Fibroblast of the aortic adventitia (primary cell): ENCODE measurements at places on chromosomes 6 and 20. TPM values are rescaled to one million over a fixed set of nuclear protein-coding genes. Genes with fewer than 3 reads are reported as not detected.

GRCh38 chr6:111114482-111114881, 27.2 kb downstream of the SLC16A10 start:
- no peak for DNase-seq

DNA sequence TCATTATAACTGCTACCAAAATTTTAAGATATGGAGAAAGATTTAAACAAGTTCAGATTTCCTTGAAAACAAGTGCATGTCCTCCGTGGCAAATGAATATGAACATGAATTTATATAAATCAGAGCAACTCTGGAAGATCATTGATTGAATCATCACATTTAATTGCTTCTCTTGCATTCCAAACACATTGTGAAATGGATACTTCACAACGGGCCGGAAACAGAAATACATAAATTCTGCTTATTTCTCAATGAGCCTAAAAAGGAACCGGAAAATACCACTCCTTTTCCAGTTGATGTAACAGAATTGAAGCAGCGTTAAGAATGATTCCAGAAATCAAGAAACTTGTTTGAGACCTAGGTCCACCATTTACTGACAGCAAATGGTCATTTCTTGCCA, 134.6 kb upstream of the BTN3A2 start:
- no peak for DNase-seq

GRCh38 chr6:122400121-122400450, 634 bp downstream of the HSF2 start:
- DNase-seq = peak; percentile 8

DNA sequence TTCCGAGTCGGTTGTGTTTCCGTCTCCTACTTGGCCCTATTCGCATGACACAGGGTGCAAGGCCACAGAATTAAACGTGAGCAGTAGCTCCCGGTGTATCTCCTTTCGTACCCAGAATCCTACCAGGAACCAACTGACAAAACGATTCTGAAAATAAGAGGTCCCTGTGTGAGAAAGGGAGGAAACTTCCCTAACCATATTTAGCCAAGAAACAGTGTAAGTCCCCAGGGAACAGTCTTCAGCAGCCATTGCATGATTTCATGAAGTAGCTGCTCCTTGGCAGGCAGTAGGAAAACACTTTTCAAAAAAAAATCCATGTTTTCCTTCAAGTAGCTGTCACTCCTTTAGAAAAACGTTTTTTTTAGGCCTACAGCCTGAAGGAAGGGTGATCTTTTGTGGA, 46.9 kb downstream of the PDE10A start:
- DNase-seq = peak; percentile 90

DNA sequence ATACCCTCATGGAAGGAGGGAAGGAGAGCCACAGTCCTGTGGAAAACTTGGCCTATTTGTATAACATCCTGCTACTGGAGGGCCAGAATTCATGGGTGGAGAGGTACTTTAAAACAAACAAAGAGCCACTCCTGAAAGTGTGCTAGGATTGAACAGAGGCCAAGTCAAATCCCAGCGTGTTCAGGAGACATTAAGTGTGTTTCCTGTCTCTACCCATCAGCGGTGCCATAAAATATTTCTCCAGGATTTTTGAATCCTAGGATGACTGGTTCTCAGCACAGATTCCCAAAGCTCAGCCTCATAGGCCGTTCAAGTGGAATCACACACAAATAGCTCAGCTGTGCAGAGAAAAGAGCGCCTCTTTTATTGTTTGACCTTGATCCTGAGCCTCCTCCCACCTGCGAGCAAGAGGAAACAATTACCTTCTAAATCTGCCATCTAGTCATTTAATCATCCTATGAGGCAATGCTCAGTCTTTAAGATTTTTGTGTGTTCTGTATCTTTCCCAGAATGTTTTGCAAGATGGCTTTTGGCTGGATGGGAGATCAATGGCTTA, 31.8 kb upstream of the RALGAPA2 start:
- no peak for DNase-seq

Gene ZBTB9
- 3.8 and 5.5 TPM in 2 replicates for total RNA-seq

Gene PLA2G7
- 7.8 TPM in 1 of 2 replicates, not detected in the other for total RNA-seq
